ENCODE measurements at places on chromosomes 6 and 20.

GRCh38 chr6:38016824-38017223 is 197.3 kb downstream of the ZFAND3 start:
- DNase-seq = no peak
- H3K27ac ChIP-seq = no peak overlapping the region
- H3K4me3 ChIP-seq = no peak overlapping the region
- H3K36me3 ChIP-seq = peaks cover 3% of the 10 kb centered on the region
- H3K4me1 ChIP-seq = no peaks in the 10 kb centered on the region

DNA sequence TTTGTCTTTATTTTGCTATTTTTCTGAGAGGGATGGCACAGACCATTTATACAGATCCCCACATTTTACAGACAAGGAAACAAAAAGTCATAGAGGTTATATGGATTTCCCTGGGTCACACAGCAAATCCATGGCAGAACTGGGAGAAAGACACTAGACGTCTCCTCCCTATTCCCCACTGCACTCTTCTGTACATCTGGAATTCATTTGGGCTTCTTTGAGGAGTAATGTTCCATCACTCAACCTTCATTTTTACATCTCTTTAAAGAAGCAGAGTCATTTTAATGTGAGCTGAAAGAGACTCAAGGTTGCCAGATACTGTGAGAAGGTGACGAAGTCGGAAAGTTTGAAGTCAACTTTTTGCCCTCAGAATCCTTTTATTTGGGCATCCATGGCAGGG is 207.3 kb downstream of the OTOR start:
- no peak overlapping the region for H3K27ac ChIP-seq
- H3K4me1 ChIP-seq = peaks cover 3% of the 10 kb centered on the region
- H3K36me3 ChIP-seq = peaks cover 7% of the 10 kb centered on the region
- H3K4me3 ChIP-seq = no peak overlapping the region

DNA sequence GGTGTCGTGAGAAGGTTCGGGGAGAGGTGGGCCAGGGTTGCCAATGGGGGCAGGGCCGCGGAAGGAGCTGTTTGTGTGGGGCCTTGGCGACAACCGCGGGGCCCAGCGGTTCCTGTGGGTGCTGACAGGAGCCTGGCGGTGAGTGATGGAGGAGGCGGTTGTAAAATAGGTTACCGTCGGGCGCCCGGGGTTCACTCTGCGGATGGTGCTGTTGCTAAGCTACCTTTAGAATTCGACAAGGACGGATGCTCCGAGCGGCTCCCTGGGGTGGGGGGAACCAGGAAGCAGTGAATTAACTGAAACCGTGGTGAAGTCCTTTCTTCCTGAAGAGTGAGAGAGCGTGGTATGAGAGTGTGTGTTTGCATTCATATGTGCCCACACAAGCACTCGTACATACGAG is 61.7 kb downstream of the CDH22 start:
- no peak for DNase-seq
- H3K4me3 ChIP-seq = no peak overlapping the region
- H3K27ac ChIP-seq = no peak overlapping the region
- peaks cover 8% of the 10 kb centered on the region for H3K27me3 ChIP-seq
- peaks cover 2% of the 10 kb centered on the region for H3K4me1 ChIP-seq

DNA sequence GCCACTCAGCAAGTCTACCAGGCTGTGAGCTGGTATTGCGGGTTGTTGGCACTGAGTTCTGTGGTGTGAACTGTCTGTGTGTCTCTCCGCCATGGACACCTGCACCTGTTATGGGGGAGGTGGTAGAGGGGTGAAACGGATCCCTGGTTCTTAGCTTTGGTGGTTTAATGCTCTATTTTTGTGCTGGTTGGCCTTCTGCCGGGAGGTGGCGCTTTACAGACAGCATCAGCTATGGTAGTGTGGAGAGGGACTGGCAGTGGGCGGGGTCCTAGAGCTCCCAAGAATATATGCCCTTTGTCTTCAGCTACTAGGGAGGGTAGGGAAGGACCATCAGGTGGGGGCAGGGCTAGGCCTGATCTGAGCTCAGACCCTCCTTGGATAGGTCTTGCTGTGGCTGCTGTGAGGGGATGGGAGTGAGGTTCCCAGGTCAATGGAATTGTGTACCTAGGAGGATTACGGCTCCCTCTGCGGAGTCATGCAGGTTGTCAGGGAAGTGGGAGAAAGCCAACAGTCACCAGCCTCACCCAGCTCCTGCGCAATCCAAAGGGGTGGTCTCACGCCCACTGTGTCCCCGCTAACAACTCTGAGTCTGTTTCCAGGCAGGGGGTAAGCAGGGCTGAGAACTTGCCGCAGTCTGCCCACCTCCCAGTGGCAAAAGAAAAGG is 154.3 kb downstream of the CCDC170 start:
- no peak overlapping the region for H3K27ac ChIP-seq
- no peaks in the 10 kb centered on the region for H3K27me3 ChIP-seq
- DNase-seq = peak; percentile 94
- H3K4me3 ChIP-seq = no peak overlapping the region

- no peaks in the 10 kb centered on the region for H3K36me3 ChIP-seq
- H3K4me1 ChIP-seq = no peaks in the 10 kb centered on the region
- no peak overlapping the region for H3K4me3 ChIP-seq
- DNase-seq = no peak
- no peak overlapping the region for H3K27ac ChIP-seq
Observed at GRCh38 chr6:156695742-156696141, 81.4 kb upstream of the ARID1B start.

DNA sequence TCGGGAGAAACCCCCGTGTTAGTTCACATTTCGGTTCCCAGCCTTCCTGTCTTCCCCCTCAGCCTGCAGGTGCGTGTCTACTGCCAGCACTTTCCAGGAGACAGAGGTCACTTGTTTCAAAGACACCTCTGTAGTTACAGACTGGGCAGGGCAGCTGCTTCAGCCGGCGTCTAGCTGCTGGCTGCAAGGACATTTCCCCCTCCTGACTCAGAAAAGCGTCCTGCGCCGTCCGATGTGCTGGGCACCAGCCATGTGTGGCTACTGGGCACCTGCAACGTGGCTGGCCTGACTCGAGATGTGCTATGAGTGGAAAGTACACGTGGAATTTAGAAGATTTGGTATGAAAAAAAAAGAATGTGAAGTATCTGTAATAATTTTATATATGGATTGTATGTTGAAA is 37.6 kb downstream of the RRBP1 start:
- H3K36me3 ChIP-seq = peaks cover 16% of the 10 kb centered on the region
- no peaks in the 10 kb centered on the region for H3K4me1 ChIP-seq
- DNase-seq = no peak
- H3K4me3 ChIP-seq = no peak overlapping the region

GRCh38 chr20:4601630-4602296 is 119.9 kb upstream of the PRND start:
- no peaks in the 10 kb centered on the region for H3K27me3 ChIP-seq
- no peak for DNase-seq
- no peak overlapping the region for H3K27ac ChIP-seq
- no peaks in the 10 kb centered on the region for H3K36me3 ChIP-seq
